ENCODE measurements at places on chromosomes 1 and 21.

DNA sequence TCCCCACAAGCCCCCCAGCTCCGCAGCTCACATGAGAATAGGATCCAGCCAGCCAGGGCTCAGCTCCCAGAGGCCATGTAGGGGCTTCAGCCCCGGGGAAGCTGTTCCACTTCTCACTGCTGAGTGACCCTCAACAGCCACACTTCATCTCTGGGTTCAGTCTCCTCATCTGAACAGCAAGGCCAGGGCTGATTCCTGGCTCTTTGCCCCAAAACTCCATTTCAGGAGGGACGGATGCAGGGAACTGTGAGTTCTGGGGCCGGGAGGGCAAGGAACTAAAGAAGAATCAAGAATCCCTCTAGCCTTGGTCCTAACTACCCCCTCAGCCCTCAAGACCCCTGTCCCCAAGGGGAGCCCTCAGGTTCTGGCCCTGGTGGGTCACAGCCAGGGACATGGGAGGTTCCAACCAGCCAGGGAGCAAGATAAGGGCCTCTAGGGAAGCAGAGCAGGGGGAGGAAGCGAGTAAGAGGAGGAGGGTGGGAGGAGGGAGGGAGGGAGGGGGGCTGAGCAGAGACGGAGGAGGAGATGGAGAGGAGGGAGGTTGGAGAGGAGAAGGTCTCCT lies 13.1 kb downstream of the SDC3 start:
- DNase-seq = no peak

DNA sequence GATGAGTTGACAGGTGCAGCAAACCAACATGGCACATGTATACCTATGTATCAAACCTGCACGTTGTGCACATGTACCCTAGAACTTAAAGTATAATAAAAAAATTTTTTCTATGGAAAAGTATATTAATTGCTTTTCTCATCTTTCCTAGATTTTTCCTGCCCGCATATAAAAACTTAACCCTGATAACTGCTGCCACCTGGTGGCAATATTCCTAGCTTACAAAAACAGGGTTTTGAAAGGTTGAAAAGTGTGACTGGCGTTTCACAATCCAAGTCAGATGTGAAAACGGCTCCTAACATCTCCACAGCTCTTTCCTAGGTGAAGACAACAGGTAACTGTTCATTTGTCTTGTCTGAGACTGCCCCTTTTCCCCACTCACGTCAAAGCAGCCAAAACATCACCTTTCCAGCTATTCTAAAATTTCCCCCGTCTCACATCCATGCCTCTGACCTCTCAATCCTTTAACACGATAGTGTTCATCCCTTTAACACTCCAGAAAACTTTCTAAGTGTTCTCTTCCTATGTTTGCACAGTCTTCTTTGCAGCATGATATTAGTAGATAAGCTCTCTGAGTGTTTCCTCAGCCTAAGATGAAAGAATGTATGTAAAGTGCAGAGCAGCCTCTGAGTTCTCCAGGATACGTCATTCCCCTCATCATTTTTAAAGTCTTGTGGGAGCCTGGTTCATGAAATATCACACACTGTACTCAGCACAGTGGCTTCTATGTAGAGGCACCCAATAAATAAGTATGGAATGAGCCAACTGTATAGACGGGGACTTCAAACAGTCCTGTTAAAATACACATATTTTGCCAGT lies 27.5 kb downstream of the OVGP1 start:
- peak; percentile 38 for DNase-seq

DNA sequence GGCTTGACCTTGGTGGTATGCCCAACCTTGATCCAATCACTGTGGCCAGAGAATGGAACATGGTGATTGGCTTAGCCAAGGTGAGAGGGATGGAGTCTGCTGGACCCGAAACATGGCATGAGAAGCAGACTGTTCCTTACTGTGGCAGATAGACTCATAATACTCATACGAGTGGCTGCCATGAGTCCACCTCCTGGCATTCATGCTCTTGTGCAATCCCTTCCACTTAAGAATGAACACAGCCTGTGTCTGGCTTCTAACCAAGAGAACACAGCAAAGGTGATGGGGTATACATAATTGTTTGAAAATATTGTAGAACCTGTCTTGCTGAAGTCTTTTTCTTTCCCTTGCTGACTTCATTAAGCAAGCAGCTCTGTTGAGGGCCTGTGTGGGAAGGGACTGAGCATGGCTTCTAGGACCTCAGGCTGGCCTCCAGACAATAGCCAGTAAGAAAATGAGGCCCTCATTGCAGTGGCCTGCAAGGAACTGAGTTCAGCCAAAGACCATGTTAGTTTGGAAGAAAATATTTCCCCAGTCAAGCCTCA lies 85.9 kb downstream of the ZNF281 start:
- DNase-seq = no peak

- DNase-seq = no peak
Measured at GRCh38 chr1:168202941-168203654, 22.7 kb upstream of the SFT2D2 start.

- DNase-seq = no peak
Measured at GRCh38 chr1:171841931-171842761, 848 bp downstream of the DNM3 start.
